ENCODE measurements at places on chromosomes 2 and 18.

- no peak for DNase-seq
Measured at GRCh38 chr2:239465017-239466001, 64.5 kb upstream of the HDAC4 start.

DNA sequence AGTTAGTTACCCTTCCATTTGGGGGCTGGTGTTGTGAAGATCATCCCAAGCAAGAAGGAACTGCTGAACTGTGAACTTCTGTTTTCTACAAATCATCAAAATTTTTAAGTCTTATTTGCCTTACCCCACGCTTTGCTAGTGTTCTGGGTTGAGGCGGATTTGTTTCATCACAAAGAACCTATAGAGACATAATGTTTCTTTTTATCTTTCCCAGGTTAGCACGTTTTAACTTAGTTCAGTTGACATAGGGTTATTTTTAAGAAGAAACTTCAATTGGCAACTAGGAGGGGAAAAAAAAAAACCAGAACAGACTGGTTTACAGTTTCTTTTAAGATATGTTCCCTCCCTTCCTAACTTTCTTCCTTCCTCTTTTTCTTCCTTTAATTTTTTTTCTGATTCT lies 31.1 kb upstream of the CERS6 start:
- DNase-seq: no peak

- no peak for DNase-seq
Measured at GRCh38 chr18:49565612-49566011, 3.8 kb downstream of the LIPG start.

DNA sequence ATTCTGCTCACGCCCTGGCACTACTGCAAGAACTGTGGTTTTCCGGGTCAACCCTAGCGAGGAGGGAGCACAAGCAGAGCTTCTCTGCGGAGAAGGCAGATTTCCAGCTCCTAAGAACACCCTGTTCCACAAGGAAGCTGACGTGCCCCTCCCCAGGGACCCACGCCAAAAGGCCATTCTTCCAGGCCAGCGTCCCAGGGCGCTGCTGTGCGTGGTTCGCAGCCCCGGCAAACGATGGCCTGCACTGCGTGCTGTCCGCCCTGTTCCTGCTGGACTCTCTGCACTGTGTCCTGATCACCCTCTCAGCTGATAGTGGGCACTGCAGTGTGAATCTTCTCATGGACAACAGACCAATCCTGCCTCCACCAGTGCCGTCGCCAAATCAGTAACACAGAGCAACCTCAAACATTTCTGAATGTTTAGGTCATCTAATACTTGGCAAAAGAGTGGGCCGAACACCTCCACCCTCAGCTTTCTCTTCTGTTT lies 49.1 kb downstream of the ADI1 start:
- no peak for DNase-seq

GRCh38 chr2:29336341-29337241 lies 221.4 kb downstream of the CLIP4 start:
- no peak for DNase-seq

- no peak for DNase-seq
Measured at GRCh38 chr18:44904768-44905167, 224.1 kb downstream of the SETBP1 start.

DNA sequence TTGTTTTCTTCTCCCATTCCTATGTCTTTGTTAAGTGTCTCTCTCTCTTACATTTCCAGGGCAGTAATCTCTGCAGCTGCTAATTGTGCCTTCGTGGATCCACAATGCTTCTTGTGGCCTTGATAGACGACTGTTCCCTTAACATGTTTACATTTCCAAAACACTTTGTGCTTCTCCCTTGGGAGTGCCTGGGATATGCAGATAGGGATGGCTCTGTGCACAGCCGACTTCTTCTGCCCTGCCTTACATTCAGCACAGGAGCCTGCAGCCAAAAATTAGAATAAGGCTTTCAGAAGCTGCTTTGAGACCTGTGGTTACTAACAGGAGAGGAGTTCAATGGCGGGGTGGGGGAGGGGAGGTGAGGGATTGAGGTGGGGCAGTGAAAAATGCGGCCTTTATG lies 328.9 kb downstream of the TDRD15 start:
- DNase-seq: no peak

DNA sequence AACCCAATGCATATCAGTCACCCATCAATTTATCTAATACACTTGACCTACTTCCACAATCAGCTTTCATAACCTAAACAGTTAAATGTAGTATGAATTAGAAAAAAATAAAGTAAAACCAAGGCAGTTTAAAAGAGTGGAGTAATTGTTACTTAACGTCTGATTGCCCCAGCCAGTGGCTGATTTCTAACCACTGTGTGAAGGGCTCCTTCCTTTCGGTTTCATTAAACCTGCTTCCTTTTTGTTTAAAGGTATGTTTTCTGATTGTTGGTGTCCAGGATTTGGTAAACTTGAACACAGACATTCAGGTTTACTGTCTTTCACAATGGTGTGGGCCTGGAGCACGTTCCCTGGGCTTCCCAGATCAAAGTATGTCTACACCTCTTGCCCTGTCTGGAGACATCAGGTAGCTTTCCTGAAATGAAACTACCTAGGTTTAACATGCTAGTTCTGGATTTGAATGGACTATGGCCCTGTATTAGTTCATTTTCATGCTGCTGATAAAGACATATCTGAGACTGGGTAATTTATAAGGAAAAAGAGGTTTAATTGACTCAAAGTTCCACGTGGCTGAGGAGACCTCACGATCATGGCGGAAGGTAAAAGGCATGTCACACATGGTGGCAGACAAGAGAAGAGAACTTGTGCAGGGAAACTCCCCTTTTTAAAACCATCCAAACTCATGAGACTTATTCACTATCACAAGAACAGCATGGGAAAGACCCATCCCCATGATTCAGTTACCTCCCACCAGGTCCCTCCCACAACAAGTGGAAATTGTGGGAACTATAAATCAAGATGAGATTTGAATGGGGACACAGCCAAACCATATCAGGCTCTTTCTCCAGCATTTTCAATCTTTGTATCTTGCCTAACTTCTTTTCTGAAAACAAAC lies 605.2 kb upstream of the ID2 start:
- no peak for DNase-seq

DNA sequence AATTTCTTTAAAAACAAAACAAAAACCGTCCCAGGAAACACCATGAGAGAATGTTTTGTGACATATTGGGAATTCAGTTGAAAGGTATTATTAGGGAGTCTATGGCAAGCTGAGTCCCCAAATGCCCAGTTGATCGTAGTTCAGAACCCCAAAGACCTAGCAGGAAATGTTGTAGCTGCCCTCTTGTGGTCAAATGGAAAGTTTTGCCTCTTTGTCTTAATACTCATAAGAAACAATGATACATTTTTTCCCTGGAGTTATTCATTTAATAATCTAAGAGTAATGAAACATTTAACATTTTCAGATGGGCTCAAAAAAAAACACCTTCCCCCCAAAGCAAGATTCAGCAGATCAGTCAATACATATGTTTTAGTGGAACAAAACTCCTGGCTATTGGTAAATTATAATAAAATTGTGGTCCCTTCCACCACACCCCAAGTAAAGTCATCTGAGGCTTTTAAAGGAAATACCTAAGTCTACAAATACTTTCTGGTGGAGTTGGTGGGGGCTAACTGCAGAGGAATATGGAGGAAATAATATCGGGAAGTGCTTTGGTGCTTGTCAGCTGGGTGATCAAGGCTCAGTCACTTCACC lies 37.8 kb upstream of the EFEMP1 start:
- peak; percentile 2 for DNase-seq

DNA sequence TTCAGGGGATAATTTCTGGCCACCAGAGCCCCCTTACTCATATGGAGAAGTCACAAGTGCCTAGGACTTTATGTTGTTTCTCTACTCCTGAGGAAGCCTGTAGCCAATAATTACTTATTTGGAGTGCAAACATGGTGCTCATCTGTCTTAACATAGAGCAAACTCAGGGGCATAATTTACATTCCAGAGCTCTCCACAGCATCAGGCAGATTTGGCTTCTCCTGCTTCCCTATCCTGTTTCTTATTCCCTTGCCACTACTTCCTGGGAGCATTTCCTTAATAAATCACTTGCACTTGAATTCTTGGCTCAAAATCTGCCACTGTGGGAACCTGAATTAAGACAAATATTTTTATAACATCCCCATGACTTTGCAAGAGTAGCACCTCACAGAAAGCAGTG lies 960.9 kb downstream of the SOCS6 start:
- DNase-seq: no peak

- DNase-seq: peak; percentile 86
Measured at GRCh38 chr2:55050100-55050994, at the start of gene RTN4. RTN4 (minus strand) TSS chr2:55050451; CDS start chr2:55050300, 151 bp downstream.
